ENCODE measurements at places on chromosomes 16 and 17.

- no peak for DNase-seq
Measured at GRCh38 chr17:46949291-46950174, 26.6 kb downstream of the GOSR2 start.

DNA sequence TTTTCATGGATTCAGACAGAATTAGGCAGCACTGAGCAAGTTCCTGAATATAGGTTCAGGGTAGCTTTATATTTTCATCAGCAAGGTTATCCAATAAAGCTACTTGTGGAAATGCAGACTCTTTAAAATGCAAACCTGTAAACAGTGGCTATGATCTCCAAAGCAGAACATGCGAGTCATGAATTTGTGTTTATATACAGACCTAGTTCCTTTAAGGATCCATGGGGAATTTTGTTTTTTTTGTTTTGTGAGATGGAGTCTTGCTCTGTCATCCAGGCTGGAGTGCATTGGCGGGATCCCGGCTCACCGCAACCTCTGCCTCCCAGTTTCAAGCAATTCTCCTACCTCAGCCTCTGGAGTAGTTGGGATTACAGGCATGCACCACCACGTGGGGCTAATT, 14.8 kb downstream of the CLEC16A start:
- no peak for DNase-seq

DNA sequence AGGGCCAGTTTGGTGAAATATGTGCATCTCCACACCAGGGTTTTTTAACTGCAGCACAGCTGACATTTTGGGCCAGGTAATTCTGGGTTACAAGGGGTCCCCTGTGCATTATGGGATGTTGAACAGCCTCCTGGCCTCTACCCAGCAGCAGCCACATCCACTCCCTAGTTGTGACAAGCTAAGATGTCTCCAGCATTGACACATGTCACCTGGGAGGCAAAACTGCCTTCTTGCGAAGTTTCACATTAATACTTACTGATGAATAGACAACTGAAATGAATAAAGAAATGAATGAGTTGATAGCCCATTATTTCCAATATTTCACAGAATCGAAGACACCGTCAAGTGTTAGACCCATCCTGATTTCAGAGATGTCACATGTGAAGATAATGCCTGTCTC, 383.7 kb downstream of the CPPED1 start:
- no peak for DNase-seq

- DNase-seq: no peak
Measured at GRCh38 chr16:26563018-26563417, 503.7 kb upstream of the C16orf82 start.

DNA sequence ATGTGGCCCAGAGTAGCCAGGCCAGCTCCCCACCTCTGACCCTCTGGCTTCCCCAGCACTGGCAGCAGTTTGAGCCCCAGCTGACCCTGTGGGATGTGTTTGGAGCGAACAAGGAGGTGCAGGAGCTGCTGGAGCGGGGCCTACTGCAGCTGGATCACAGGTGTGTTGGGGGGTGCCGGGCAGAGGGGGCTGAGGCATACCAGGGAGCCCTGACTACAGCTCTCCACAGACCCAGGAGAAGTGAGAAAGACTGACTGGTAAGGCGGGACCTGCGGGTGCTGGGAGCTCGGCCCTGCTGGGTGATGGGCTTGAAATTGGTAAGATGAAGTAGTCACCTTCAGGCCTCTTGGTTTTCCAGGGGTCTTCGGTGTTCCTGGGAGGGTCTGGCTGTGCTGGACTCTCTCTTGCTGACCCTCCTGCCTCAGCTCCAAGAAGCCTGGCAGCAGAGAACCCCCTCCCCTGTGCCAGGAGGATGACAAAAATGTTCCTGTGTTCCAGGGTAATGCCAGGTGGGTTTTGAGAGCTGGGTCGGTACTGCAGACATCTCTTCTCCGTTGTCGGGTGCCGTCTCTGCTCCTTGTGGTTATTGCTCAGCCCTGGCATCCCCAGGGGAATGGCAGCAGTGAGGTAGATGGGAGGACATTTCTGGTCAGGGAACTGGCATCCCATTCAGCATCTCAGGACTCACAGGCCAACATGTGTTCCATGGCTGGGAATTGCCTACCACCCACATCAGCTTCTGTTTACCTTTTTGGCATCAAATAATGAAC, 5.9 kb downstream of the RSAD1 start:
- no peak for DNase-seq

- peak; percentile 85 for DNase-seq
Measured at GRCh38 chr17:17700251-17700969, 19.2 kb downstream of the RAI1 start.

- DNase-seq: no peak
Measured at GRCh38 chr16:66988197-66988788, at the start of gene CES4A. Gene CES4A, plus strand, starts transcription at chr16:66988589. Its CDS starts 184 bp downstream, at chr16:66988773.

DNA sequence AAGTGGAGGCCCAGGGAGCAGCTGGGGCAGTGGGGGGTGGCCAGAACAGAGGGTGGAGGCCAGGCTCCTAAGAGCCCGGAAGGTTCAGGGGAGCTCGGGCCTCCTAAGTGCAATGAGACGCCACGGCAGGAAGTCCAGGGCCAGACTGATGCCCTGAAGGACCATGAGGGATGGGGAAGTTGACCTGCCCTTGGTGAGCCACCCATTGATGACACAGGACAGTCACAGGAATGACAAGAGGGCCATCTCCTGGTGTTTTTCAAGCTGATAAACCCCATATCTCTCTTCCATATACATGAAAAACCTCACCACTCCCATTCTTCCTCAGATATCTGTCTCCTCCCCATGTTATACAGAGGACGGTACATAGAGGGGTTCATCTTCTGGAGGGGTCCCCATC, 5.8 kb upstream of the MRPL58 start:
- no peak for DNase-seq

DNA sequence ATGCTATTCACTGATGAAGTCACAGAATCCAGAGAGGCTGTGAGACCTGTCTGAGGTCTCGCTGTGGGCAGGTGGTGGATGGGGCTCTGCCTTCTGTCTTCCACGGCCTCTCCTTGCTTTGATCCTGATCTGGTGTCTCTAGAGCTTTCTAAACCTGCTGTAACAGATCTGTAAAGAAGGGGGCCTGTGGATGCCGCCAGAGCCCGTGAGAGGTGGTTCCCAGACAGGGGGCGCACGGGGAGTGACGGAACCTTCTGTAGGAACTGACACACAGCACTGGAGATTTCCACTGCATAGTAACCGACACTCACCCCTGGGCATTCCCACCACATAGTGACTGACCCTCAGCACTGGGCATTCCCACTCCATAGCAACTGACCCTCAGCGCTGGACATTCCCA, 16.0 kb downstream of the CBFA2T3 start:
- no peak for DNase-seq

Measured in NCI-H2081 (cell line).